ENCODE measurements at places on chromosomes 16 and 17.
A peak's percentile ranks its signal among the peaks of the same experiment; 100 is the strongest.

- DNase-seq: no peak
These were observed 75.7 kb downstream of the SEC14L1 start for GRCh38 chr17:77216486-77216885.

GRCh38 chr17:41966463-41967140 lies at the start of gene CNP:
TSS of gene CNP (plus strand) at chr17:41966795. CDS start at chr17:41966885, 90 bp downstream.
- peak; percentile 92 for DNase-seq

GRCh38 chr16:513950-514349 lies 13.6 kb upstream of the CAPN15 start:
- no peak for DNase-seq

DNA sequence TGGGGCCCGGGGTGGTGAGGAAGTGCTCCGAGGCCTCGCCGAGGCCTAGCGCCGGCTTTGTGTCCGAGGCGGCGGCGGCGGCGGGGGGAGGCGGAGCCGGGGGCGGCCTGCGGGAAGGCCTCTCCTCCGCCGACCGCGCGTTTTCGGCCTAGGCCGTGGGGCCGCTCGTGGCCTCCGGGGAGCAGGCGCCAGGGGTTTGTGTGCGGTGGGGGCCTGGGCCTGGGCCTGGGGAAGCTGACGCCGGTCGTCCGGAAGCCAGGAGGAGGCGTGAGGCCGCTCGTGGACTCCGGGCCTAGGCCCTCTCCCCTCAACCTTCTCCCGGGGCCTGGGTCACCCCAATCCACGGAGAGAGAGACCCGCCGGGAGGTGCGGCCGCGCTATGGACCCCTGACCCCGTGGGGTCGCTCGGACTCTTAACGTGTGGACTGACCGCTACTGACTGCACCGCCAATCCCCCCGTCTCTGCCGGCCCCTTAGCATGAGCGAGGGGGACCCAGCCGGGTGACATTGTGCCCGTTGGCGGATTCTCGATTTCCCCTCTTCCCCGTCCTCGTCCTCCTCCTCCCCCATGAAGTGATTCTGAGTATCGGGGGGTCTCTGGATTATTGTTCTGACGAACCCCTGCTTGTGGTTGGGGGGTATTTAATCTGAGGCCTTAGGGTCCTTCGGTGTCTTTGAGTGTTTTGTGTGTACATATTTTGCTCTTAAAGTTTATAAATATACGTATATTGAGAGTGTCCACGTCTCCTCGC lies 660 bp downstream of the RBBP6 start:
- DNase-seq: peak; percentile 20

GRCh38 chr17:83053021-83053681 lies 26.3 kb upstream of the METRNL start:
- DNase-seq: no peak

DNA sequence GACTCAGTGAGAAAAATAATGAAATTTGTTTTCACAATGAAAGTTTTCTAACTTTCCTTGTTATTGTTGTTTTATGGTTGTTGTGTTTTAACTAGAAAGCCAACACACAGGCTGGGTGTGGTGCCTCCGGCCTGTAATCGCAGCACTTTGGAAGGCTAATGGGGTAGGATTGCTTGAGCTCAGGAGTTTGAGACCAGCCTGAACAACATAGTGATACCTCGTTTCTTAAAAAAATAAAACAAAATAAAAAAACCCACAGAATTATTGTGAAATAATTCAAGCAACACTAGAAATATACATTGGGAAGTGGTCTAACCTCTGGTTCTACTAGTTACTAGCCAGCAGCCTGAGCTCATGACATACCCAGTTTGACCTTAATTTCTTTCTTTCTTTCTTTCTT lies 630 bp downstream of the MILR1 start:
- no peak for DNase-seq

DNA sequence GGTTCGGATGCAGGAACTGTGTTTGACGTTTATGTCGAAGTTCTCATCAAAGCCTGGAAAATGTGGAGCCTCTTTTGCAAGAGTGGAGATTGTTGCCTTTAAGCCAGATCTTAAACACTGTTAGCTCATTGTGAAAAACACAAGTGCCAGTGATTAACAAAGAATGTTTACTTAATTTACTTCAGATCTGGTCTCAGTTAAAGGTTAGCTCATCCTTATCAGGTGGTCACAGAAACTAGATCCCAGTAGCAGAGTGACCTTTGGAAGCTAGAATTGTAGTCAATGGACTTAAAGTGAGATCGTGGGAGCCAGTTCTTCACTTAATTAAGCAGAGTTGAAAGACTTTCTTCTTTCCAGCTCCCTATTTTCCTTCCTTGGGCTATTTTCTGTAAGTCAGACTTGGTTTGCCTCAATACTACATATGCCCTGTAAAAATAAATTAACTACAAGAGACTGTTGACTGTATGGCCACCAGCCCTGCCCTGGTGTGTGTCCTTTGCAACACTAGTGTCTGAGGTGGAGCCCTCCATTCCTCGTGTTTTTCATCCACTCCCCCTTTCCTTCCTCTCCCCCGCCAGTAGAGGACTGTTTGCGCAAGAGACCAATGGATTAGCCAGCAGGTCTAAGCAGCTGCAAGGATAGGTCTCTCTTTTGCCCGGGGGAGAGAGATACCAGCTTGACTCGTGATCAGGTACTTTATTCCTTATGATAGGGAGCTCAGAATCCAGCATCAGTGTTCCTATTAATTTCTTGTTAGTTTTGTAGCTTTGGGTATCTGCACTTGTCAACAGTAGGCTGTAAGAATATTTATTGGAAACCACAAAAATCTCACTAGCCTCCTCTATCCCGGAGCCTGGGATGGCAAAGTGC lies 20.2 kb downstream of the FBXO39 start:
- no peak for DNase-seq

DNA sequence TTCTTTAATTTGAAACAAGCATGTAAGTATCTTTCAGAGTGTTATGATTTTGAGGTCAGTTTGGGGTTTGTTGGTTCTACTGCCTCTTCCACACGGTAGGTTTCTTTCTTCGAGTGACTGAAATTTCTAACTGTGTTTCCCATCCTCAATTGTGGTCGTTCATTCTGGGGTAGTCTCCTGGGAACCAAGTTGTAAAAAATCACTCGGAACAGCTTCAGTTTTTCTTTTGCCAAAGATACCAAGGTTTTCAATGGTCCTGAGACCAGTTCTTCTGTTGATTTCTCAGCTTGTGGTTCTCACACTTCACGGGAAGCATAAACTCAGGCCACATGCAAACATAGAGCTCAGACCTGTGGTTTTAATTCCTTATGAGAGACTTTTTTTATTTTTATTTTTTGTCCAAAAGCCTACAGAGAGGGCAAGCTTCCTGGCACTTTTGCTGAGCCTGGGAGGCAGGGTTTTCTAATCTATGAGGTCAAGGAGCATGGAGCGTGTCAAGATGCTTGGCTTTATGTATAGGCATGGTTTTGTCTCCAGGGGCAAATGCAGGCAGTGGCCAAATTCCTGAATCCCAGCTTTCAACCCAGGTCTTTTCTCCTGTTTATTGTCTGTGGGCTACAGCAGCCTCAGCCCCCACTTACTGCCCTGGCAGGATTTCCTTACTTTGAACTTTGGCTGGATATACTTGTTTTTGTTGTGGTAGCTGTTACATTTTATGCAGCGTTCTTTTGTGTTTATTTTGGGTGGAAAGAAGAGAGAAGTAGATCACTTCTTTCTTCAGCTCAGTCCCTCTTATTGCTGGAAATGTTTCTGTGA lies 32.9 kb downstream of the HS3ST3A1 start:
- DNase-seq: no peak

GRCh38 chr17:67074781-67075180 lies 30.4 kb downstream of the CACNG1 start:
- no peak for DNase-seq

DNA sequence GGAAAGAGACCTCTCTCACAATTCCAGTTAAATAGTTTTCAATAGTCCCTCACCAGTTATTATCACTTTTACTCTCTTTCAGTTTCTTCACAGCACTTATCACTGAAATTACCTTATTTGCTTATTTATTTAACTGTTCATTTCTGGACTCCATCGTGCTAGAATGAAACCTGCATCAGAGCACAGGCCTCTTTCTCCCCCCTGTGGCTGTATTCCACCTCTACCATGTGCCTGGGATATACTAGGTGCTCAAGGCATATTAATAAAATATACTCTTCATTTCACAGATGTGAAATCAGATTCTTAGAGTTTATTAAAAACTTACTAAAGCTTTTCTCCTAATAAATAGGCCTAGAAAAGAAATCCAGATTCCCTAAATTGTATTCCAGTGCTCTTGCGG lies 308.9 kb upstream of the MON1B start:
- no peak for DNase-seq

- DNase-seq: no peak
These were observed 91.5 kb upstream of the CDH13 start for GRCh38 chr16:82535262-82535661.

DNA sequence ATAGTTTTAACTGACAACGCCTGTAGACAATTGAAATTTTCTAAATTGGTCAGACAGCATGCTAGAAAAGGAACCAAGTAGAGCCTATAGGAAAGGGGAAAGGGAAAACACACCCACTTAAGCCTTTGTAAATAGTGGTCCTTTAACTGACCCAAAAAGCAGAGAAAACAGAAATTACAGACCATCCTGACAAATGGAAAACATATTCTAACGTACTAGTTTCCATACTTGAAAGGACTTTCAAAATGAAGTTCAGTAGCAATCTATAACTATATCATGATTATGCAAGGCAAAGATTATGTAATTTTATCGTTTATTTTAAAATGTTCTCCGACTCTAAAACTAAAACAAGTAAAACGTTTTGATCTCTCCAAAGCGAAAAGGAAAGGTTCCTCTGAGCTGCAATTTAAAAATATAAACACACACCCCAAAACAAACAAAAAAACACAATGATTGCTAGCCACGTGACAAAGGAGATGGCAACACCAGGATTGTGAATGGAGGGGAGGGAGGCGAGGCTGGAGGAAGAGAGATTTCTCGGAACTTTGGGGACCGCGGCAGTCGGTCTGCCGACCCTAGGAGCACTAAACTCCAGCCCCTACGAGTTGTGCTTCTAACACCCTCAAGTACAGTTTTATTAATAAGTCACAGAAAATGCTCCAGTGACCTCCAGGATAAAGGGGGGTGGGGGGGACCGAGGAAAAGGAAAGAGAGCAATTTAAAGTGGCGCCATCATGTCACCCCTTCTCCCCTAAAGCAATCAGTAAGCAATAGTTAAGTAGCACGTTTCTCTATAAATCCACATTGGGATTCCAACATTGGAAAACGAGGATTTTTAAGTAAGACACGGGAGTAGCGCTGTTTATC lies 1.7 kb downstream of the KANSL1 start:
- peak; percentile 77 for DNase-seq

DNA sequence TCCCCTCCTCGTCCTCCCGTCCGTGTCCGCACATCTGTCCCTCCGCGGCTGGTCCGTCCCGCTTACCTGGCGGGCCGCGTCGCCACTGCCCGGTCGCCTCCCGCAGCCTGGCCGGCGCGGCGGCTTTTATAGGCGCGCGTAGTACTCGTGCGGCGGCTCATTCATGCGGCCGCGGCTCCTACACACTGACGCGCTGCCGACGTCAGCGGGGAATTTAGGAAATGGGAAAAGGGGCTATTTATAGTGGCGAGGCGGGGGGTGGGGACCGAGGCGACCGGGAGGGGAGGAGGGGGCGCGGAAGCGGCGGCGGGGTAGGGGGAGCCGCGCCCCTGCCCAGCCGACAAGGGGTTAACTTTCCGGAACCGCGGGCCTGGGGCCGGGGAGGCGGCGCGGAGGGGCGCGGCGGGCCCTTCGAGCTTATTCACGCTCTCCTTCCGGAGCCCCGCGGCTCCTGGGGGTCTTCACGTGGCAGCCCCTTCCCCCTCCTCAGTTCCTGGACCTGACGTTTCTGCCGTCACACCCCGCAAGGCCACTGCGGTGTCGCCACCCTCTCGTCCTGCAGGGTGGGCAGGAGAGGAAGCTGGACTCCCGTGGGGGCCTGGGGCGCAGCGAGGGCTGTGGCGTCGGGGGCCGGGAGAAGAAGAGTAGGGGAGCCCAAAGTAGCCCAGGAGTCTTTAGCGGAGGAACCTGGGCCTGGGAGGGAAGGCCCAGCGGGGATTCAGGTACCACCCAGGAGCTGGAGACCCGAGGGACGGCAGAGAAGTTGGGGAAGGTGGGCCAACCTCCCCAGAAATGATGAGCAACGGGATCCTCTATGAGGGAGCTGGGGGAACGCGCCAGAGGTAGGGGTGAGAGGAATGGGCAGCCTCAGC lies 3.6 kb upstream of the HIC1 start:
- peak; percentile 47 for DNase-seq

GRCh38 chr17:50087246-50087911 lies 7.8 kb upstream of the PDK2 start:
- peak; percentile 68 for DNase-seq
